ENCODE measurements at places on chromosomes 13 and 19.

DNA sequence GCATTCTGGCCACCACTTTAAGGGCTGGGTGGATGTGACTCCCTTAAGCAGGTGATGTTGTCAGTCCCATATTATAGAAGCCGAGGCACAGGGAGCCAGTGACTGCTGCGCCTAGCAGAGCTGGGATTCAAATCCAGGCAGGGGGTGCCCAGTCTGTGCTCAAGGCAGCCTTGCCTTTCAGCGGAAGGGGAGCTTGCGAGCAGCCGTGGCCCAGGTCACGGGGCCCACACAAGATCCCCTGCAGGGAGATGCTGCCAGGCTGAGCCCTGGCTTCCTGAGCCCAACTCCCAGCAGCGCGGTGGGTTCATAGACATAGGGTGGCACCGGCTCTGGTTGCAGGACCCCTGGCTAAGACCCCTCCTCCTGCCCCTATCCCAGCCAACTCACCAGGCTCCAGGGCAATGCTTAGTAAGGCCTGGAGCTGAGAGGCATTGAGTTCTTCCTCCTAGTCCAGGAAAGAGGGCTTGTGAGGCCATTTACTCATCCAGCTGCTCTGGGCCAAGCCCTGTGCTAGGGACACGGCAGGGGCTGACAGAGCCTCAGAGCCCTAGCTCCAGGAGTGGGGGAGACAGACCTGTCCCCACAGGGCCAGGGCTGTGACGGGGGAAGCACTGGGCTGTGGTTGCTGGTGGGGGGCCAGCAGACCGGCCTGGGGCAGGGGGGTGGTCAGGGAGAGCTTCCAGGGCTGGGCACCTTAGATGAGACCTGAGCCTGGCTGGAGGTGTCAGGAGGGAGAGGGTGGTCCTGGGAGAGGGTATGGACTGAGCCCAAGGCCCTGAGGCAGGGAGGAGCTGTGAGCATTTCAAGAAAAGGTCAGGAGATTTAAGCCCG, 9.6 kb downstream of the CAPN12 start:
- no peak for DNase-seq

GRCh38 chr19:7860714-7861618, 13.2 kb downstream of the PRR36 start:
- DNase-seq: no peak

- DNase-seq: no peak
Observed at GRCh38 chr13:45783346-45784043, 68.1 kb downstream of the SIAH3 start.

DNA sequence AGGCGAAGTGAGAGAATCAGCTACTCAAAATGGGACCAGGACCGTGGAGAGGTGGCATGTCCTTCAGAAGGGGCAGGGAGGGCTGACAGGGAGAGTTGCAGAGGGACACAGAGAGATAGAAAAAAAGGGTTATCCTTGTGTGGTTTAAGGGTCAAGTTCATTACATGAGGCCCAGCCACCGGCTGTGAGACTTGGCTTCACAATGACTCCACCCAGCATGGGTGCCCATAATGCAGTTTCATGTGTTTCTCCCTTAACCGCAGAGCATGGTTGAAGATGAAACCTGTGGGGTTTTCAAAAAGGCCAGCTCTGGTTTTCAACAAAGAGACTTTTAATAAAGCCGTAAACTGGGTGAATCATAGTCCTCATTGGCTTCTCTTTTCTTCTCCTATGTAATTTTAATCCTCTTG, 164.6 kb downstream of the KLF5 start:
- no peak for DNase-seq

- DNase-seq: no peak
Observed at GRCh38 chr13:40508127-40508526, 158.3 kb downstream of the FOXO1 start.

DNA sequence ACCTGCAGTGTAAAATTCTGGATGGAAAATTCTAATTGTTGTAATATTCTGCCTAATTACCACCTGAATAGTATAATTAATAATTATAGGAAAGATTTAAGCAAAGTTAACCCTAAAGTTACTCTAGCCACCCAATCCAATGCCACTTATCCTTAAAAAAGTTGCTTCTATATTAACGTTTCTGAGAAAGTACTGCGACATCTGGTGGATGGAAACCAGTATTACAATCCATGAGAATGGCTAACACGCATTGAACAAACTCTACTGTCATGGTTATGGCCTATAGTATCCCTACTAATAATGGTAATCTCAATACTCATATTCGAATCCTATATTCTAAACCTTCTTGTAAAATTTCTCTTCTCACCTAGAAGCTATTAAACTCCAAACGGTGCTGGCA, 1551.8 kb downstream of the SLITRK1 start:
- no peak for DNase-seq

- DNase-seq: no peak
Observed at GRCh38 chr19:17888260-17888659, 16.5 kb downstream of the SLC5A5 start.

DNA sequence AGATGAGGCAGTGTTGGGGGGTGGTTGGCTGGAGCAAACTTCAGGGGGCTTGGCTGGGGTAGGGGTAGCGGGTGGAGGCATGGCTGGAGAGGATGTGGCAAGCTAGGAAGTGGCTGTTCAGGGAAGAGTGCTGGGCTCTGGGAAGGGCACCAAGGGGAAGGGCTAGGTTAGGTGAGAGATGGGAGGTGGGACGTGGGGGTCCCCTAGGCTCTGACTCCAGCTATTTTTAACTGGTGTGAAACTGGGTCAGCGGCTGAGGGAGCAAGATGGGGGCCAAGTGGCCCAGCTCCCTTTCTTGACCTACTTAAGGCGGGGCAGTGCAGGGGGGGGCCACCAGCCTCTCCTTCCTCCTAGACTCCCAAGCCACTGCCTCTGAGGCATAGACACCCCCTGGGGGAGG, 7.3 kb downstream of the KCNC3 start:
- no peak for DNase-seq

GRCh38 chr13:32297206-32297605, 18.0 kb downstream of the ZAR1L start:
- no peak for DNase-seq

DNA sequence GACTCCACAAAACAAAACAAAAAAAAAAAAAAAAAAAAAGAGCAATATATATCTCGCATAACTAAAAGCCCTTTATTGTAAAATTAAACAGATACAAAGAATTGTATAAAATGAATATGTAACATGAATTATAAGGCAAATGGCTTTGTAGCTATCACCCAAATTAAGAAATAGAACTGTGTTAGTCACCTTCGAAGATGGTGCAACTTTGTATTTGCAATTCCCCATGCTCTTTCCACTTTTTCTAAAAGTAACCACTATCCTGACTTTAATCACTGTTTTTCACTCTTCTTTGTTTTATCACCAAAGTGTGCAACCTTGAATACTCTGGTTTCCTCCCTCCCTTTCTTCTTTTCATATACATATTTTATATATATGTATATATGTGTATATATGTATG, 57.1 kb upstream of the HTR2A start:
- no peak for DNase-seq

- DNase-seq: no peak
Observed at GRCh38 chr19:15122331-15123030, 15.3 kb downstream of the SYDE1 start.

GRCh38 chr19:17902701-17903100, 30.1 kb upstream of the CCDC124 start:
- no peak for DNase-seq

DNA sequence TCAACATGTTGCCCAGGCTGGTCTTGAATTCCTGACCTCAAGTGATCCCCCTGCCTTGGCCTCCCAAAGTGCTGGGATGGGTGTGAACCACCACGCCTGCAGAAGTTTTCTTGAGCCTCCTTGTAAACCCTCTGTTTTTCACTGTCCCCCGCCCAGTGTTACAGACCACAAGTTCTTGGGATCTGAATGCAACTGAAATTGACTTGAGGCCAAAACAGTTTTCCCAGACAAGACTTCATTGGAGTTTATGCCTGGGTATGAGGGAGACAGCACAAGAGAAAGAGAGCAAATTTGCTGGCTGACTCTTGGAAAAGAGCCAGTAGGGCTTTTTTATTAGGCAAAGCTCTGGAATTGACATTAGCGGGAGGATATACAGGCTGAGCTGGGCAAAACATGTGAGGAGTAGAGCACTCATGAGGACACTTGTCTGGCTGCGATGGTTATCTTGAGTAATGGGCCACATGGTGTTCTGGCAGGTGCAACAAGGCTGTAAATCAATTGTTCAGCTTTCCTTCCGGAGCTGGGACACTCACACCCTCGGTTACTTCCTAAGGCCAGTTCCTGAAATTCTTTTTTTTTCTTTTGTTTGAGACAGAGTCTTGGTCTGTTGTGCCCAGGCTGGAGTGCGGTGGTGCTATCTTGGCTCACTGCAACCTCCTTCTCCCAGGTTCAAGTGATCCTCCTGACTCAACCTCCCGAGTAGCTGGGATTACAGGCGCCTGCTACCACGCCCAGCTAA, 12.7 kb upstream of the HNRNPL start:
- no peak for DNase-seq

DNA sequence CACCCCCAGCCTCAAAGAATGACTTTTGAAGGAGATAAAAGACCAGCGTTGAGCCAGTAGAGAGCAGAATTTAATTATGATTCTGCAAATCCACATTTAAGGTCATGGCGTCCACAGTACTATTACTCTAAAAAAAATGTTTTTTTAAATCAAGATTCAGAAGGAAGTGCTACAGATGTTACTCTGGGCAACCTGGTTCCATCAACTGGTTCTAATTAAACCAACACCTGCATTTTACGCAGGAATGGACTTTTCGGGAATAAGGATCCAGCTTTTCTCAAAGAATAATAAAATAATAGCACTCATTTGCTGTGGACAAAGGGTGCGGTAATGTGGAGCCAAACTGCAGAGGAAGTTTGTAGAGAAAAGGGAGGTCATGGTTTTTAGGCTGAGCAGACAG, 62.9 kb upstream of the IPO5 start:
- no peak for DNase-seq

DNA sequence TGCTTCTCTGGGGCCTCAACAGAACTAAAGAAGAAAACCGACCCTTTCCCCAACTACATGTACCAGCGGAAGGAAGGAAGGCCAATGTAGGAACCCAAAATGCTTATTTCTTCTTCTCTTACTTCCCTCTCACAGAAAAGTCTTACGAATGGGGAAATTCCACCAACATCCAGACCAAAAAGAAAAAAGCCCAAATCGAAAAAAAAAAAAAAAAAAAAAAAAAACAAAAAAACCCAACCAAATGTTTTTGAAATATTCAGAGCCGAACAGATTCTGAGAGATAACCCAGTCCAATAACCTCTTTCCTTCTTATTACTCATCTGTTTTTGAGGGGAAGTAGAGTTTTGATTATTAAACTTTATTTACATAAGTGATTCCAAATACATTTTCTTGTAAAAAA, 3.9 kb downstream of the PPM1N start:
- no peak for DNase-seq

- DNase-seq: no peak
Observed at GRCh38 chr19:19113040-19113626, 25.1 kb downstream of the TMEM161A start.

GRCh38 chr19:7478843-7479227, 10.0 kb downstream of the PEX11G start:
- DNase-seq: no peak

DNA sequence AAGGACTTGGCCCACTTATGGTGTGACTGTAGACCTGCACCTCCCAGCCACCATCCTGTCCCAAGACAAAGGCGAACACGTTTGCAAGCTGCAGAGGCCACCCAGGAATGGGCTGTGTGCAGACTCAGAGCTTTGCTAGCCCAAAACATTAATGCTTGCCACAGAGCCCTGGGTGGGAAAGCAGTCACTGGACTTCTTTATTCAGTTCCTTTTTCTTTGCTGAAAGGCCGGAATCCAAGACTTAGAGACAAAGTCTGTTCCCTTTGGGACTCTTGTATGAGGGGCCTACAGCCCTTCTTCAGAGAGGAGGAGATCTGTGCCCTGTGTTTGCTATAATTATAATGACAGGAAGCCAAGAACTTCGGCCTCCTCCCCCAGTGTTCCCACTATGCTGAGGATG, 167.8 kb downstream of the DLEU7 start:
- DNase-seq: no peak

- DNase-seq: no peak
Observed at GRCh38 chr13:65292488-65292901, 1937.6 kb downstream of the PCDH9 start.

GRCh38 chr13:79307866-79308298, 98.2 kb downstream of the RBM26 start:
- DNase-seq: no peak

- DNase-seq: no peak
Observed at GRCh38 chr19:2415281-2415972, 12.0 kb downstream of the TIMM13 start.

- no peak for DNase-seq
Observed at GRCh38 chr13:91305652-91306051, 41.8 kb upstream of the MIR17HG start.

- no peak for DNase-seq
Observed at GRCh38 chr19:55398200-55398925, 9.2 kb downstream of the UBE2S start.

- no peak for DNase-seq
Observed at GRCh38 chr13:30318026-30318425, 10.7 kb upstream of the KATNAL1 start.

- no peak for DNase-seq
Observed at GRCh38 chr19:1416014-1416841, 8.8 kb downstream of the DAZAP1 start.

GRCh38 chr13:35718084-35718483, 241.6 kb upstream of the MAB21L1 start:
- no peak for DNase-seq

GRCh38 chr13:110555601-110556223, 5.8 kb downstream of the RAB20 start:
- DNase-seq: no peak

All from GOT3 (cell line).